D341Med (cell line): ENCODE measurements at places on chromosomes 4 and X.

GRCh38 chrX:121823406-121823805 is 776.0 kb downstream of the GLUD2 start:
- DNase-seq, result no peak

DNA sequence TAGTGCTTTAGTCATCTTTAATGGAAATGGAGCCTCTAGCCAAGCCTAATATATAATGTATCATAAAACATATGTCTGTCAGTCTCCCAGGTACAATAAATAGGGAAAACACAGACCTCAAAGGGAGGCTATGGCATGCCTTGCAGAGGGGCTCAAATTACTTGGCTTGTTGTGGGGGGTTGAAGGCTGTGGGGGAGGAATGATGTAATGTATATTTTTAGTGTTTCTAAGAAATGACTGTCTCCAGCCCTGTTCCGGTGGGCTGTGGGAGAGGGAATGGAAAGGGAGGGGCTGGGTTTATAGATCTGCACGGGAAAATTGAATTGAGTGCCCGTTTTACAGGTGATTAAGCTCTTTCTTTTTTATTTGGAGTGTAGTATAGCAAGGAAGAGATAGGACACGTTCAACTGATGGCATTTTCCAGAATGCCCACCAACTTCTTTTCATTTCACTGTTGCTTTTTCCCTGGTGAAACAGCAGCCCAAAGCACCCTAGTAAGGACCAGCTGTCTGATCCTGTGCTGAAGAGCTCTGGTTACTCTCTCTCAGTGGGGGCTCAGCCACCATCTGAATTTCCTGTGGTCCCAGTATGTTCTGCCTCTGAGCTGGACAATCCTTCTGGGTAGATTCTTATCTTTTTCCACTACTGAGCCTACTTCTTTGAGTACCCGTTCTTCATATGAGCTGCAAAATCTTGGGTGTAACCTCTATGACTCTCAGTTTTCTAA is 220.7 kb upstream of the CASK start:
- no peak for DNase-seq

- no peak for DNase-seq
Measured at GRCh38 chrX:118570209-118570608, 74.6 kb downstream of the DOCK11 start.

- no peak for DNase-seq
Measured at GRCh38 chrX:136021160-136021559, 35.9 kb downstream of the SLC9A6 start.

DNA sequence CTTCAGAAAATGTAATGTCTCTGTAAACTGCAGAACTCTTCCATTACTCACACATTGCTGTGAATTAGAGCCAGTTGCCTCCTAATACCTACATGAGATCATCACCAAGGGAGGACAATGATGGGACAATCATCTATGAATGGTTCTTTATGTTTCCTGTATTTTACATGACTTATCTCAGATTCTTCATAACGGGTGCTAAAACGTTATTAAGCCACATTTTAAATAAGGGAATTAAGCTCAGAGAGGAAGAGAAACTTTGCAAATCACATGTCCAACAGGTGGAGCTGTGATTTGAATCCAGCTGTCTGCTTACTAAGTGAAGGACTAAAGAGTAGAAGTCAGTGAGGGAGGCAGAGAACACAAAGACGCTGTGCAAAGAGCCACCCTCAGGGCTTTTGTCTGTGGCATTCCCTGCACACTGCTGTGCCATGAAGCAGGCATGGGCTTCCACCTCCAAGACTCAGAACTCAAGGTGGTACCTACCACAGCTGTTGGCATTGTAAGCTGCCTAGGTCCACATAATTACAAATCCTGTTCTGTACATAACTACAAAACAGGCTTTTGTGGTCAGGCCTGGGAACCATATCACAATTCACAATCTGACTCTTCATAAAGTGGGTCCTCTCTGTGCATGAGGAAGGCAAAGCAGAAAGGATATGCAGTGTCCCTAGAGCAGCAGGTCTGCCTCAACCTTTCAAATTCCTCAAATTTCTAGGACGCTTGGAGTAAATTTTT is 12.8 kb downstream of the TBC1D9 start:
- DNase-seq, result no peak

DNA sequence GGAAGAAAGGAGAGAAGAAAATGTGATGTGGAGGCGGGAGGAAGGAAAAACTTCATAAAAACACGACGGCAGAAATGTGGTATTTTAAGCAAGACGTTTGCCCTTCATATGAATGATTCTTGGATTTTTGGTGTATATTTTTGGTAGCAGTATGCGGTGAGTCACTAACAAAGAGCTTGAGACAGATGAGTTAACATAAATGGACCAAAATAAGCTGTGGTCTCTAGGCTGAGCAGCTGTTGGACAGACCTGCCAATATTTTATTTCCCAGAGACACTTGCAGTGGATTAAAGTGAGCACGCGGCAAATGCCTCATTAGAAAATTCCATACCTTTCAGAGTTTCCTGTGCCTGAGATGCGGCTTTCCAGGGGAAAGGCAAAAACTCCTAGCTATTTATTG is 43.1 kb upstream of the RPS6KA3 start:
- no peak for DNase-seq

DNA sequence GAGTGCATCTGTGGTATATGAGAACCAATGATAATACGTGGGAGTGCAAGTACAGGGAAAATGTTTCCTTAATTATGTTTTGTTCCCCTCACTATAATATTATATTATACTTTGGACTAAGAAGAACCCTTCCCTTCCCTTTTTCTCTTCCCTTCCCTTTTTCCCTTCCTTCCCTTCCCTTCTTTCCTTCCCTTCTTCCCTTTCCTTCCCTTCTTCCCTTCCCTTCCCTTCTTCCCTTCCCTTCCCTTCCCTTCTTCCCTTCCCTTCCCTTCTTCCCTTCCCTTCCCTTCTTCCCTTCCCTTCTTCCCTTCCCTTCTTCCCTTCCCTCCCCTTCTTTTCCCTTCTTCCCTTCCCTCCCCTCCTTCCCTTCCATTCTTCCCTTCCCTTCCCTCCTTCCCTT is 36.9 kb upstream of the VSIG4 start:
- DNase-seq, result no peak

DNA sequence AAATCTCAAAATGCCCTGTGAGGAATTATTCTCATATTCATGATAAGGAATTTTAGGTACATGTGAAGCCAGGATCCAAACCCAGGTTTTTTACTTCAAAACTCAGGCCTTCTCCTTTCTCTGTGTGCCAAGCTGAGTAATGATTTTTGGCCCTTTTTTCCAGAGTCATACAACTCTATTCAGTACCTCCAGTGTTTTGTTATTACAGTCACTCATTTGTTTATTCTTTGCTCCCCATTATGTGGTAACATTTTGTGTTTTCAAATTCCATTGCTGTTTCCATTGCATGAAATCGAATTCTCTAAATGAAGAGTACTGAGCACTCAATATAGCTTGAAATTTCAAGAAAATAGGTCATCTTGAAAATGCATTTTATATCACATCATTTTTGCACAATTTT is 315.4 kb downstream of the NR3C2 start:
- DNase-seq, result no peak
